Chondrocyte (in vitro differentiated cells): ENCODE measurements at places on chromosomes 3 and 15. TPM values are rescaled to one million over a fixed set of nuclear protein-coding genes. Genes with fewer than 3 reads are reported as not detected.

GRCh38 chr3:133745981-133746711 is at the start of gene TF:
Gene TF (plus strand): TSS chr3:133746393. CDS start chr3:133746441, 48 bp downstream.
- no peak for DNase-seq

GRCh38 chr3:143445118-143445517 is 325.5 kb downstream of the CHST2 start:
- DNase-seq = no peak

DNA sequence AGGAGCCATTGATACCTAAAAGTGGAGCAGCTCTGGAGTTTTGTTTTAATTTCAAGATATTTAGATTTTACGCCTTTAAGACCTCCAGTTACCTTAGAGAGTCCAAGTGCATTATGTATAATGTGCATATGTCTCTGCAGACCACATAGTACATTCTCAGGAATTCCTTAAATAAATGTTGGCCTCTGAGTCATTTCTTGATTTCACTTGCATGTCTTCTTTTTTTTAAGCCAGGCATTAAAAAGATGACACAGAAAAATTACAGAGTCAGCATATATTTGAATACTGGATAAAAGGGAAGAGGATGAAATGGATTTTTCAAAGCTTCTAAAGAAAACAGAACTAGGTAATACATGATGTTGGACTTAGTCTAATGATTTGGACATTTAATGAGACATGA is 125.2 kb downstream of the TMCO5A start:
- no peak for DNase-seq

- no peak for DNase-seq
Measured at GRCh38 chr3:58243976-58244585, 6.5 kb downstream of the ABHD6 start.

GRCh38 chr3:160601288-160601687 is 35.9 kb upstream of the KPNA4 start:
- DNase-seq = no peak

GRCh38 chr3:55988905-55989304 is 479.4 kb downstream of the ERC2 start:
- DNase-seq = no peak

DNA sequence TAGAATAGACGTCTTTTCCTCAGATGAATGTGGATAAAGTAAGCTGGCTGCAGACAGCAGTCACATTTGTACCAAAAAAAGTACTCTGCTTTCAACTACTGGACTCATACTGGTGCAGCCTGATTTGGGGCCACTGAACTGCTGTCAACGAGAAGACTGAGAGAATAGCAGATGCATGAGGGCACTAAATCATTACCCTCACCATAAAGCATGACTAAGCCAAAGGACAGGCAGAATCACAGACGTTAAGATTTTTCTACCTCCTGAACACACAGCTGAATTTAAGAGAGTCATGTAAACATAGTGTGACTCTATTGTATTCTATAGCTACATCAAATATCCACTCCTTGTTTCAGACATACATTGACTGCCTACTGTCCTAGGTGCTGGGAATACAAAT is 67.8 kb upstream of the CDAN1 start:
- DNase-seq = no peak

- DNase-seq = no peak
Measured at GRCh38 chr3:134917631-134918030, 122.6 kb downstream of the EPHB1 start.

The PSTPIP1 gene
- not detected in 3 replicates for total RNA-seq

The MOBP gene
- not detected in 3 replicates for total RNA-seq

The THAP10 gene
- total RNA-seq = 1.8 to 2.3 TPM (median 2.2 TPM) in 3 replicates

The CPN2 gene
- total RNA-seq = not detected in 3 replicates
